Stimulated activated naive CD8-positive, alpha-beta T cell treated with anti-CD3 and anti-CD28 coated beads, Interleukin-15, Interleukin-2, amounts not matched to agents 100 U/mL and 50 U/mL, for 24 hours (primary cell): ENCODE measurements at places on chromosomes 4 and X.

DNA sequence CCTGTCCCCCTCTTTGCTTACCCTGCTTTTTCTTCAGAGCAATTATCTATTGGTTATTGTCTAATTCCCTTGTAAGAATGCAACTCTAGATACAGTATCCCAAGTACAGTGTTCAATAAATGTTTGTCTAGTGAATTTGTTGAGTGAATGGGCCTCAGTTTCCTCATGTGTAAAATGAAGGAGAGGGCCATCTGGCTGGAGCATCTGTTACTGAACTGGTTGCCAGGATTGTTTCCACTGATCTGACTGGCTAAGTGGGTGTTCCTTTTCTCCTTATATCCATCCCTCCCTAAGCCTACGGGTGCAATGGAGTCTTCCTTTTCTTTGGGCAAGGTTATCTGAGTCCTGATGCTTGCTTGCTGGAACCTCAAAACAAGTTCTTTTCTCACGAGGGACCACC, 185.2 kb upstream of the RPS6KA3 start:
- DNase-seq = no peak

DNA sequence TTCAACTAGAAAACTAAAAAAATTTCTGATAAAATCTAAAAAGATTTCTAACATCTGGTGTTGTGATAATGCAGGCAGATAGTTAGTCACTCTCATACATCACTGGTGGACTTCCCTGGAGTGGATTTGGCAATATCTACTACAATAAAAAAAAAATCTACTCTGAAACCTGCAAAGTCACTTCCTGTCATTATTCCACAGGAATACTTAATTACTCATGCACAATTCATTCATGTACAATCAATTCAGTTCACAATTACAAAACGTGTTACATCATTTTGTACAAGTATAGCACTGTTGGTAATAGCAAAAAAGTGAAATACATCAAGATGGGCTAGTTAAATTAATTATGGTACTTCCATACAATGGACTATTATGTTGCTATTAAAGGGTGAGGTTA, 16.5 kb upstream of the RHOH start:
- DNase-seq = no peak

DNA sequence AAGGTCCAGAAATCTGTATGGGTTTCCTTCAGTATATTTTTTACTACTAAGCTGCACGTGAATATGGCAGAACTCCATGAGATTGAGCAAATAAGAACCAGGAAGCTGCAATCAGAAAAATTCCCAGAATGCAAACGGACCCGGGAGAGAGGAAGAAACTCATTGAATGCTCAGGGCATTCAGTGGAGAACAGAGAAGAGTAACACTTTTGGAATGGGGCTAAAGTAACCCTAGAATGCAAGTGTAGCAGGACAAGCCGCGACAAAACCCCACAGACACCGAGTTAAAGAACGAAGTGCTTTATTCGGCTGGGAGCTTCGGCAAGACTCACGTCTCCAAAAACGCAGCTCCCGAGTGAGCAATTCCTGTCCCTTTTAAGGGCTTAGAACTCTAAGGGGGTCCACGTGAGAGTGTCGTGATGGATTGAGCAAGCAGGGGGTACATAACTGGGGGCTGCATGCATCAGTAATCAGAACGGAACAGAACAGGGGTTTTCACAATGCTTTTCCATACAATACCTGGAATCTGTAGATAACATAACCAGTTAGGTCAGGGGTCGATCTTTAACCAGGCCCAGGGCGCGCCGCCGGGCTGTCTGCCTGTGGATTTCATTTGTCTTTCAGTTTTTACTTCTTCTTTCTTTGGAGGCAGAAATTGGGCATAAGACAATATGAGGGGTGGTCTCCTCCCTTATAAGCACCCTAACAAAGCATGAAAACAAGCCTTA, 56.4 kb downstream of the RAB28 start:
- no peak for DNase-seq

GRCh38 chr4:4524364-4524763, 17.5 kb downstream of the STX18 start:
- peak; percentile 20 for DNase-seq

GRCh38 chr4:147994076-147994475, 262.2 kb downstream of the ARHGAP10 start:
- no peak for DNase-seq

- no peak for DNase-seq
These were observed 428.9 kb upstream of the GNPDA2 start for GRCh38 chr4:45155081-45155777.

- no peak for DNase-seq
These were observed 830 bp downstream of the HOPX start for GRCh38 chr4:56680266-56680665.

DNA sequence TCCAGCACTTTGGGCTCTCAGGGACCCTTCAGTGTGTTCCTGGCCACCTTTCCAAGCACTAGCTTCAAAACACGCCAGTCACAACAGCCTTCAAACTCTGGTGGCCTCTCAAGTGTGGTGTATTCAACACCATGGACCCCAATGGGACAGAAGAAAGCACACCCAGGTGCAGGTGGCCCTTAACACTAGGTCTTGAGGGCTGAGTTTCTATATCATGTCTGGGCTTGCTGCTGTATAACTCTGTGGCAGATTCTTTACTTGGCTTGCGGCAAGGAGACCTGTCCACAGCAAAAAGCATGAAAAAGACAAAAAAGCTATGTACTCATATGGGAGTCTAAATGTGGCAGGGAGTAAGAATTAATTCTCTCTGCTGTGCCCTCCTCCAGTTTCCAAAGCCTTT, 23.1 kb downstream of the MSL3 start:
- DNase-seq = no peak

DNA sequence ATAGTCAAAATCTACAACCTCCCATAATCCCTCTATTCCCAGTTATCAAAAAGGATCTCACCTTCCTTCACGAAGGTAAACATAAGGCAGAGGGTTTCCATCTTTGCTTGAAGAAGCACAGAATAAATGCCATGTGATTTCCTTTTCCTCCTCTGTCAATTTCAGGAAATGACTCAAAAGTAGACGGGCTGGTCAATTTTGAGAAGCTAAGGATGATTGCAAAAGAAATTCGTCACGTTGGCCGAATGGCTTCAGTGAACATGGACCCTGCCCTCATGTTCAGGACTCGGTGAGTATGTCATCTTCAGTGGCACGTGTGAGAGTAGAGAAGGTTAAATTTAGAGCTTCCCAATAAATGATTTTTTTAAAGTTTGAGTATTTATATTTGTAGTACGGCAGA, 240.2 kb downstream of the RAPGEF2 start:
- DNase-seq = no peak

DNA sequence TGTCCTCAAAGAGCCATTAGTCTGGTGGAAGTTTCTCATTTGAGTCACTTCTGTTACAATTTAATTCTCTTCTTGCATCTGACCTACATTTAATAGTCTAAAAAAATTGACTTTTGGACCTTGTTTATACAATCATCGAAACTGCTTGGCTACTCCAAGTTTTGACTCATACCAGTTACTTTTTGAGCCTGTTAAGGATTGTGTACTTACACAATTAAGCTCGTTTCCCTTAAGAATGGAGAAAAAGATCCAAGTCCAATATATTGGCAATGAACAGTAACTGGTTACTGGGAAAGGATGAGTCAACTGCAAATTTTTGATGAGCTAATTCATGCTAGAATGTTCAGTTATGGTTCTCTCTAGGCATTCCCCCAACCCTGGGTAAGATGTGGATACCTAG, 58.2 kb downstream of the DCX start:
- DNase-seq = no peak

DNA sequence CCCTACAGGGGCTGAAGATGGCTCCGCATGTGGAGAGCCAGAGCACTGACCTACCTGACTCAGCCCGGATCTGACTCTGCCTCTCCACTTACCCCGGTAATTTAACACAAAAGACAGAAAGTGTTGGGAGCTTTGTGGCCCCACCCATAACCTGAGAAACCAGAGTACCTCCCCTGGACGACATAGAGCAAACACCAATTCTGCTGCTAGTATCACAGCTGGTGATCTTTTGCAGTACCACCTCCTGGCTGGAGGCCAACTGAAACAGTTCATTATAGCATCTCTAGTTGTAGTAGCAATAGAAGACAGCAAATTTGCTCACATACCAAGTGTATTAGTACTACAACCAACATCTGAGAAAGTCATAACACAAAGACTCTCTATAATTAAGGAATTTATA, 443.9 kb downstream of the KLHL4 start:
- DNase-seq = no peak

- DNase-seq = no peak
These were observed 30.8 kb upstream of the GPR78 start for GRCh38 chr4:8549352-8549931.

GRCh38 chr4:3413217-3413671, 28.5 kb upstream of the HGFAC start:
- DNase-seq = no peak

DNA sequence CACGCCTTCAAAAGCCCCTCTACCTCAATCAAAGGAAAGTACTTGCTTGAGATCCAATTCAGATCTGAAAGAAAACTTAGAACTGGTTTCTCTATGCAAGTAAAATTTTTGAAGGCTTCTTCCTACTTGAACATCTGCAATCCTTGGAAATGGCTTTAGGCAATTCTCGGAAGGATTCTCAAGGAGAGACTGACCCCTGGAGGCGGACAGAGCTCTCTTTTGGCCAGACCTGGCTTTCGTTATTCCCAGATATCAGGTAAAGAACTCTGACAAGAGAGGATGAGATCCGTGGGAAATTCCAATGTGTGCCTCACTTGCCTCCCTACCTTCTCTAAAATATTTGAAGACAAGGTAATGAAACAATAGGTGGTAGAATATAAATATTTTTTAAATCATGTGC, 670.3 kb upstream of the FAM241A start:
- DNase-seq = no peak

DNA sequence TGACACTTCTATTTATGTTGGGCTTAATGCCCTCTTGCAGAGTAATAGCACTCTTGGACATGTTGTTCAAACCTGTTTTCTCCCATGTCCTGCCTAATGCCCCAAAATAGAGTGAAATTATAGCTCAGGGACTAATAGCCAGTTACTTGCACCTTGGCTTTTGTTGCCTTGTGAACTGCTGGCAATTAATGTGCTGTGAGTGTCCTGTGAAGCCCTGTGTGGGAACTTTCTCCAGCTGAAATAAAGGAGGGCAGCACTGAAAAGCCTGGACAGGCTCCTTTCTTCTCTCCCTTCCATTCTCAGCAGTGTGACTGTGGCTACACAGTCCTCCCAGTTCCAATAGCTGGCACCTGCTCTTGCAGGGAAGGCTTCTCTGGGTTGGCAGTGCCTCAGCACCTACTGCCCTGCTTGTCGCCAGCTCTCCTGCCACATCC, 72.4 kb downstream of the DCLK2 start:
- DNase-seq = no peak

- DNase-seq = no peak
These were observed 1.7 kb downstream of the TMEM131L start for GRCh38 chr4:153467897-153468262.

DNA sequence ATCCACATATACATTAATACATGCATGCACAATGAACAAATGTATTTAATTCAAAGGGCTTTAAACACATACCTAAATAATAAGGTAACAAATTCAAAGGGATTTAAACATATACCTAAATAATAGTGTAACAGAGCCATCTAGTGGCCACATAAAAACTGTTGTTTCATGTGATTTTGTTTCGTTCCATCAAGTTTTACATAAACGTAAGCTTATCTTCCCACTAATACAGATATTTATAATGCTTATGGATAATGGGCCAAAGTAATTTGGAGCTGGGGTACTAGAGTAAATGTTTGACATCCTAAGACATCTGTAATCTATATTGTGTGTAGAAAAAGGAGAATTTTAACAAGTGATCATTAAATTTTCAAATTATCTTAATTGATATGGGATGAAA, 82.3 kb downstream of the PRSS12 start:
- no peak for DNase-seq

DNA sequence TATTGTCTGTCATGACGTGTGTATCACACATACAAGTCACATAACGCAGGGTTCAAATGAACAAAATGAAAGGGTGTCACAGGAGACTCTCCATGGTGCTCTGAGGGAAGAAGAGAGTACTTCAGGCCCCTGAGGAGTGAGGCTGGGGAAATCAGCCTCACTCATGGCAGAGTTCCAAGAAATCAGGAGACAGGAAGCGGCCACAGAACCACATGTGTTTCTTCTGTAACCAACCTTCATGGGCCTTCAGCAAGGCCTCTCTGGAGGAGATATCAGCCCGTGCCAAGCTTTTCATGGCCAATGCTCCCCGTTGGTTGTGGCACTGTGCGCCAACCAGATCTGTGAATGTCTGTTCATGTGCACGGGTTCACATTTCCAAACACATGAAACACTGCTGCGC, 76.0 kb downstream of the NAT8L start:
- peak; percentile 12 for DNase-seq

DNA sequence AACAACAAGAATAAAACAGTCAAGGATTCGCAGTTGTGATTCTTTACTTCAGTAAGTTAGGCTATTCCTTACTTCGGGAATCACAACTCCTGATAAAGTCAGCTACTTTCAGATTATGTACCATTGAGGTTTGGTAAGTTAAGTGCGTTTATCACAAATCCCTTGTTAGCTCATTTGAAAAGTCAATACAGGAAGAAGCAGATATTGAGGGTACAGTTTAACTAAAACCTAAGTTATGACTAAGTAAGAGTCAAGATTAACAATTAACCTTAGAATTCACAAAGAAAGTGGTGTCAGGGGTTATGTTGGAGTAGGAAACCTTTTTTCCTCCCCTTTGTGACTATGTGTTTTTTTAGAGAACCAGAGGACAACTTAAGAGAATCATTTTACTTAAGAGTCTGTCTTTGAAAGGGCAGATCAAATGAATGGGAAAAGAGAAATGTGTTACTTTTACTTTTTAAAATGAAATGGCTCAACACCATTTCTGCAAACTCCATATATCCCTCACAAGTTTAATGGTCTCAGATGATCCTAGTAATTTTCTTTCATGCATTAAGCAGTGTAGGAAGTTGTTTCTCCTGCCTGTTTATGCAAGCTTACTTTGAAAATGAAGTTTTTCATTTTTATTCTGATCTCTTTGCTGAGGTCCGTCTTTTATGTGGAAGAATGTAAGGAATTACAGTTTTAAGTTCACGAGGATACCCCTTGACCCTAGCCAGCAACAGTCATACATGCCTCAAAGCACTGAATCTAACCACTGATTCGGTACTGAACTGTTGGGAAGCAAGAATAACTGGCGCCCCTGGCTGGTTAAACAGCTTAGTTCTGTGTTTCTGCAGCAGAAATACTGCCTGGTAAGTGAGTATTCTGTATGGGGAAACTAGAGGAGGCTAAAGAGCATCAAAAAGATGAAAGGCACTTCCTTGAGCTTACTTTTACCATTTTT, 211.7 kb downstream of the SLC4A4 start:
- DNase-seq = no peak
